Stimulated activated CD8-positive, alpha-beta memory T cell treated with anti-CD3 and anti-CD28 coated beads, Interleukin-7, amount 100 ng/mL, for 24 hours (primary cell): ENCODE measurements at places on chromosomes 6 and 20.

- DNase-seq, result no peak
Observed at GRCh38 chr6:44435500-44435899, 48.0 kb downstream of the CDC5L start.

- DNase-seq, result no peak
Observed at GRCh38 chr6:11132194-11132888, 20.8 kb upstream of the ERVFRD-1 start.

DNA sequence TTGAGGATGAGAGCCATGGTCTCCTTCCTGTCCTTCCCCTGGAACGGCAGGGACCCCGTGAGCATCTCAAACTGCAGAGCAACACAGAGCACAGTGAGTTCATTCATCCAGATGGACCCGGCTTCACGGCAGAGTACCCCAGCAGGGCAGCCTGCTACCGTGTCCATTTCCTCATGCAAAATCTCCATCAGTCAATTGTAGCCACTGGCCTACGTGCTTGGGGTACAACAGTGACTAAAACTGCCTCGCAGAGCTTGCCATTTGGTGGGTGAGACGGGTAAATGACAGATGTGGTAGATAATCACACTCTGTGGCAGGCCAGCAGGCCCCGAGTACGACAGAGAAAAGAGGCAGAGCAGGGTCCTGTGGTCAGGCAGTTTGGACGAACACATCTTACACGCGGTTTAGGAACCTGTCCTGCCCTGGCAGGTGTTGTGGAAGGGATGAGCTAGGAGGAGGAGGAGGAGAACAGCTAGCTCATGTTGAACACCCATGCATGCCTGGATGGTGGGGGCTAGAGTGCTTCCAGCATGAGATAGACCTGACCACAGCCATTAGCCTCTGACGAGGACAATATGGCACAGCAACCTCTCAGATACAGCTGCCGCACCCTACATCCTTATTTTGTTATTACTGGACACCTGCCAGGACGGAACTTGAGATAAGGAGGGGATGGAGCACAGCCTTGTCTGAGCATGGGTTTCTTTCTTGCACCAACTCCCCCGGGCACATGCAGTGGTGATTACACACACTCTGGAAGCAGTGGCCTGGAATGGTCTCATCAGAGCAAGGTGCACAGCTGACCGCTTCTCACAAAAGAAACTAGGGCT lies 95.6 kb downstream of the RAMACL start:
- no peak for DNase-seq

GRCh38 chr6:39942903-39943580 lies 8.8 kb upstream of the MOCS1 start:
- no peak for DNase-seq

GRCh38 chr6:155311086-155311485 lies 3.2 kb downstream of the TFB1M start:
- DNase-seq, result no peak

DNA sequence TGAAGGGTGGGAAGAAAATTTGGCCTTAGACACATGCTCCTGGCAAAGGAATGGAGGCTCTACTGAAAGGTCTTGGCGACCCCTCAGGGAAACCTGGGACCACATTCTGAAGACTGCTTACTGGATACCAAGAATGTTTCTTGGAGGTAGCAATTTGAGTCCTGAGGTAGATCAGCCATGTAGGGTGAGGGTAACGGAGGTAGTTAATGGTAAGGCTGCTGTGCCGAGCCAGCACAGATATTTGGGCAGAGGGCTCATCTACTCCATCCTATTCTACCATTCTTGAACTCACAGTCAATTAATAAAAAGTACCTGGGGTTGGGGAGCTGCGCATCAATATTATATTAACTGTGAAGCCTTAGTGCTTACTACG lies 401 bp upstream of the PHF3 start:
- no peak for DNase-seq

GRCh38 chr6:30006170-30007131 lies 54.6 kb upstream of the POLR1H start:
- no peak for DNase-seq

GRCh38 chr20:8535403-8536261 lies 403.6 kb downstream of the PLCB1 start:
- no peak for DNase-seq

DNA sequence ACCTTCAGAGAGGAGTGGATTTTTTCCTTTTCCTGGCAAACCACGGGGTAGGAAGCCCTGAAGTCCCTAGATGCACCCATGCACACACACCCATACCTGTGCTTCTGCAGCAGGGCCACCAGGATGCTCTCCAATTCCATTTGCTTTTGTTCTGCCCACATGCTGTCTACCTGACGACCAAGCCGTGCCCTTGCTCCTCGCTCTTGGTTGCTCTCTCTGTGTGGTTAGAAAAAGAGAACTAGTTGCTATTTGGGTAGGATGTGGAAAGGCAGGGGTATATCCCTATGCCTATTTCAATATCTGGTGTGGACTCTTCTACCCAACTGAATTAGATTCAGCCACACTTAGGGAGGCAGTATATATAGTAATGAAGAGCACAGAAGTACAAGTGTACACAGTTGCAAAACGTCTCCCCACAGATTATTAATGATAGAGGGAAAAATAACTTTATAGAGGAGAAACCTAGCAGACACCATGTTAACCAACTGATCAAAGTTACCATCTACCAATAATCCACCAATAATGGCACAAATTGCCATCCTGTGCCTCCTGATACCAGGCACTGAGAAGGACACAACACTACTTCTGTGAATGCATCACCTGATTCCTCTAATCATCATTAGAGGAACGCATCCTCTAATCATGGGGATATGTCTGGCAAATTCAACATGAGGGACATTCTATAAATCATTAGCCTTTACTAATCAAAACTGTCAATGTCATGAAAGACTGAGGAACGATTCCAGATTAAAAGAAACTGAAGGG lies 7.3 kb downstream of the GHRH start:
- no peak for DNase-seq

- no peak for DNase-seq
Observed at GRCh38 chr6:76886900-76887299, 576.4 kb downstream of the HTR1B start.

DNA sequence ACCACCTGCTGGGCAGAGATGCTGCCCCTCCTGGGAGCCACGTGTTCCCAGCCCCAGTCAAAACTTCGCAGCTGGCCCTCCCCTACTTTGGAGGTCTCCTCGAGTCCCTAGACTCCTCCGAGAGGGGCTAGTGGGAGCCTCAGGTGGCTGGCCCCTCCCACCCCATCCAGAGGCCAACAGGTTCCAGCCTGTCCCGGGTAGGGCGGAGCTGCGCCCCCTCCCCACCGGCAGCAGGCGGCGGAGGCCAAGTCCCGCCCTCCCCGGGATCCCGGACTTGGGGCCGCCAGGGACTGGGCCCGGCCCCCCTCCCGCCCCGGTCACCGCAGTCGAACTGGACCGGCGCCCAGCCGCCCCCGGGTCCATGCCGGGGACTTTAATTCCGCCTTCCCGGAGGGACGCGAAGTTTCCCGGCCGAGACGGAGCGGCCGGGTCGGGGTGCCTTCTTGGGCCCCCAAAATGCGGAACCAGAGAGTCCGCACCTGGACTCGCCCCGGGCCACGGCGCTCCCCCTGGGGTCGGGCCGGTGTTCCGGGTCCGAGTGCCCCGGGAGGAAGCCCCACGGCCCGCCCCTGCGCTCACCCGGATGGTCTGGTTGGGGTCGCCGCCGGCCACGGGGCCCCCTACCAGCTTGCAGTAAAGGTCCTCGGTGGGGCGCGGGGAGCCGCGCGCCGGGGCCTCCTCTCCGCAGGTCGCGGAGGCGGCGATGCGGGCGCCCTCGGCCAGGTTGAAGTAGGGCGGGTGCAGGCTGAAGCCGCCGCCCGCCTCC lies 559 bp downstream of the LAMA5 start:
- no peak for DNase-seq

DNA sequence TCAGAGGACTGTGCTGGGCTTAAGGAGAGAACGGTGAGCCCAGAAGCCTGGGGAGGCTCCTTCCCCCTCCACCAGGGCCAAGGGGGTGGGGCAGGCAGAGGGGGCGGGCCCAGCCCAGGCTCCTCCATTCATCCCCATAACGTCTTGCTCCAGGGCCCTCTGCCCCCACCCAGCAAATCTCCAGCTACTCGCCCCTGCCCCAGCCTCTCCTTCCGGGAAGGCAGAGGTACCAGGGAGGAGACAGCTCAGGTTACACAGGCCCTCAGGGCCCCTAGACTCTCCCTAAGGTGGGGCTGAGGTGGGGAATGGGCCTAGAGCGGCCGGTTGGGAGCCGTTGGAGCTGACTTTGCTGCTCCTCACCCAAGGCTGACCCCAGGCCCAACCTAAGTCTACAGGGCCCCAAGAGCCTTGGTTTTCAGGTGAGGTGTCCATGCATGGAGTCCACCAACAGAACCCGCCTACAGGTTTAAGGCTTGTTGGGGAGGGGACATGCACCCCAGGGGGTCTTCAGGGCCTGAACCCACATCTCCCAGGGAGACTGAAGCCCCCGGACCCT lies 1.2 kb downstream of the LAMA5 start:
- no peak for DNase-seq

DNA sequence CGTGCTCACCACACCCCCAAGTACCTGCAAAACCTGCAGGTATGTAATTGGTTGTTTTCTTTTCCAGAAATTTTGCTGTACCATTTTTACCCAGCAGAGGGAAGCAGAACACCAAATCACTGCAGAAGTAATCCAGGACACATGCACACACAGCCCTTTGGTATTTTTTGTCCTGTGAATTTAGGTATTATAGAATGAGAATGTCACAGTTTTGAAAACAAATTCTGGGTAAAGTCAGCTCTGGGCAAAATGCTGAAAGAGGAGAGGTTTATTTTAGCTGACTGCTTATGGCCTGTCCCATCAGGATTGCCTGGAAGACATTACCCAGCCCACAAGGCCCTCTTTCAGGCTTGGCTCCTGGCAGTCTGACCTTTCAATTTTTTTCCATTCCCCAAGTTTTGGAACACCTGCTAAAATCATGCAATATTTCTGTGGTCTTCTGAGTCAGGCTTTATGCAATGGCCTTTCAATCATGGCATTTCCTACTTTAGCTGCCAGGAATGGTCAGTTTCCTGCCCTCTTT lies 3.5 kb upstream of the EFHC1 start:
- DNase-seq, result no peak

DNA sequence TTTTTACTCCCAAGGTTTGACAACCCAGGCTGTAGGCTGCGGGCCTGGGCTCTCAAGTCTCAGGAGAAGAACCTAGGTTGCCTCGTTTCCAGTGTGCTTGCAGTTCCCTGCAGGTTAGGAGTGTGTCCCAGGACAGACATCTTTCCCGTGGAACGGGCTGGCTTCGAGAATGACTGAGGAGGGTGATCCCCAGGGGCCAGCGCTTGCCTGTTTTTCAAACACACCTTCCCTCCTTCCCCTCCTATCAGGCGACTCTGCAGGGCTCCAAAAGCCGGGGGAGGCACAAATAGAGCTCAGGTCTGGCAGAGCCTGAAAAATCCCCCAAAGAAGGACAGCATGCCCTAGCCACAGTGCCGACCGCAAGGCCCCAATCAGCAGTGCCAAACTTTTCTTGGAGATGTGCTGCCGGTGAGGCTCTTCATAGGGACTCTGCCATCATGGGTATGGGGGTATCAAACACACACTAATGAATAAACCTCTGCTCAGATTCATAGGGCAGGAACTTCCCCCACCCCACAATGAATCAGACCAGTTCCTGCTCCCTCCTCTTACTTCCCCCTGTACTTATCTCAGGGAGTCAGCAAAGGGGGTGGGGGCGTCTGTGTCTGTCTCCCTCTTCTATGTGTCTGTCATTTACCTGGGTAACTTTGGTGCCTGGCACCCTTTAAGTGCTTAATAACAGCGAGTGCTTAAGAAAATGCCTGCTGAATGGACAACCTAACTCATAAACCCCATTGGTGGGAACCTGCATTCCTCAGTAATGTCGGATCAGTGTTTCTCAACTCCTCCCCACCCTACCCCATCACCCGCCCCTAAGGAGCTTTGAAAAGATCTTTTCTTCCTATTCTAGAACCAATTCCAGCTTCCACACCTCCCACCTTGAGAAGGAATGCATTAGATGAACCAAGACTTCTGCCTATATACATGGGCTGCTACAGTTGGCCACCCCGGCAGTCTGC lies 1.6 kb downstream of the KCNG1 start:
- no peak for DNase-seq

DNA sequence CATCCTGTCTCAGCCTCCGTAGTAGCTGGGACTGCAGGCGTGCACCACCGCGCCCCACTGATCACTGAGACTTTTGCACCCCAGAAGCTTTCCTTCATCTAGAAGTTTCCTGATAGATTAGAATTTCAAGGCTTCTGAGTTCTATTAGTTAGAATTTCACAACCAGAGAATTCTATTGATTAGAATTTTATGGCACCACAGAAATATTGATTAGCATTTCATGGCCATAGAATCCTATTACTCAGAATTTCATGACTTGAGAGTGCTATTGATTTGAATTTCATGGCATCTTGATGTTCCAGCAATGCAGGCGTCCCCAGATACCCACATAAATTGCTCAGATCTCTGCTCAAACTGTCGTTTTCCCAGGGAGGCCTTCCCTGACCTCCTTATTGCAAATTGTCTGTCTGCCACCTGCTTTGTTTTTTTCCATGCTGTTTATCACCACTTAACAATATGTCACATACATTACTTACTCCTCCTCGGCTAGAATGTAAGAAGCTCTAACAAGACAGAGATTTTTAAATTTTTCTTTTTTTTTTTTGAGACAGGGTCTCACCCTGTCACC lies 16.9 kb upstream of the CBFA2T2 start:
- DNase-seq, result no peak

GRCh38 chr6:7176208-7176607 lies 68.4 kb downstream of the RREB1 start:
- no peak for DNase-seq

GRCh38 chr6:168410035-168410434 lies 30.9 kb upstream of the SMOC2 start:
- DNase-seq, result no peak

DNA sequence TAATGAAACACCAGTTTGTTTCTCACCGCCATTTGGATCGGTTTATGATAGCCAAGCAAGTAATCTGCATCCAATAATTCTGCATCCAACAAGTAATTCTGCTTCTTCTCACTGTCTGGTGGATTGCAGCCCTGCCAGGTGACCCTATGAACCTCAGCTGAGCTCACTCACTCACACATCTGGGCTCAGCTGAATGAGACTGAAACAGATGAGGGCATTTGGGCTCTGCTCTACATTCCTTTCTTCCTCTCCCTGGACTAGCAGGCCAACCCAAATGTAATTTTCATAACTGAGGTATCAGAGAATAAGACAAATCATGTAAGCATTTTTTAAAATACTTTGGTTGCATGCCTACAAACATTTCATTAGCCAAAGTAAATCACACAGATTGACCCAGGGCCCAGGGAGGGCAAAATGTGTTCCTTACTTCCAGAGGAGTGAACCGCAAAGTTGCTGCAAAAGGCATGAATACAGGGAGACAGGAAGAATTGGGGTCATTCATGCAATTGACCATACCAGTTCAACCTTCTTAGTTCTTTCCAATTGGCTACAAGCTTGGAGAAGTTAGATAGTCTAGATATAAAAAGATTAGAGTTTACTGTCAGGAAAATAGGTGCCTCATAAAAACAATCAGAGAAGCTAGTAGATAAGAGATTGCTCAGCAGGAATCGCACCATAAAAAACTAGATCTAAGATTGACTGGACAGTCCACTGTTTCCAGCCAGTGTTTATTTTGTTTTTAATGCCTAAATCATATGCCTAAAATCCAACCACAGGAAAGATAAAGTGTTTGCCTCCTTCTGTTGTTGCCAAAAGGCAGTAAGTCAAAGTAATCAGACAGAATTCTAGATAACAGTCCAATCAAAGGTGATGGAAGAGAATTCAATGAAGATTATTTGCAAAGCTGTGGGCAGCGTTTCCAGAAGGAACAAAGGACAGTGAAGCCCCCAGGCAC lies 43.7 kb downstream of the CBLN4 start:
- DNase-seq, result no peak
